ENCODE measurements at places on chromosomes 12 and 14.

DNA sequence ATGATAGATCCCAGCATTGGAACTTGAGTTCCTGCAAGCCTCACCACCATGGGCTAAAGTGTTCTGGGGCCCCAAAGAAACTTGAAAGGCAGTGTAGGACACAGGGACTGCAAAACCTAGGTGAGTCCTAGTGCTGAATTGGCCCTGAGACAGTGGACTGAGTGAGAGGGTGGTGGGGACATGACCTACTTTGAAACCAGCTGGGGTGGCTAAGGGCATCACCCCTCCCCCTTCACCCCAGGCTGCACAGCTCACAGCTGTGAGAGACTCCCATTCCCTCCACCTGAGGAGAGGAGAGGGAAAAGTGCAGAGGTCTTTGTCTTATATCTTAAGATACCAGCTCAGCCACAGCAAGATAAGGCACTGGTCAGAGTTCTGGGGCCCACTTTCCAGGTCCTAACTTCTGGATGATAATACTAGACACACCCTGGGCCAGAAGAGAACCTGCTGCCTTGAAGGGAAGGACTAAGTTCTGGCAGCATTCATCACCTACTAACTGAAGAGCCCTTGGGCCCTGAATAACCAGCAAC, 62.5 kb downstream of the MAPKAPK5 start:
- DNase-seq, result no peak

DNA sequence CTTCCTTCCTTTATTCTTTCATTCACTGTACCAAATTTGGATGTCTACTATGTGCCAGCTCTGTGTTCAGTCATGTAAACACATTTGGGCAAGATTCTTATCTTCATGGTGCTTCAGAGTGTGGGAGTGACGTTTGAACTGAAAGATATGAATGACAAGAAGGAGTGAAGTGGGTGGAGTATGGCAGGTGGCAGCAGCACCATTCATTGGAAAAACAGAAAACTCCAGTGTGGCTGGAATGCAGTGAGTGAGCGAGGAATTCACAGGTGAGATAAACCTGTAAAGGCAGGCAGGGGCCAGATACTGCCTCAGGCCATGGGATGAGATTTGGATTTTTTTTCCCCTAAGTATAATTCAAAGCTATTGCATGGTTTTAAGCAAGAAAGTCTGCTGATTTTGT, 140.7 kb upstream of the CCDC198 start:
- DNase-seq, result no peak

- no peak for DNase-seq
Measured at GRCh38 chr12:39804898-39805297, 185.3 kb upstream of the ABCD2 start.

- DNase-seq, result no peak
Measured at GRCh38 chr12:91627225-91627624, 444.6 kb upstream of the DCN start.

DNA sequence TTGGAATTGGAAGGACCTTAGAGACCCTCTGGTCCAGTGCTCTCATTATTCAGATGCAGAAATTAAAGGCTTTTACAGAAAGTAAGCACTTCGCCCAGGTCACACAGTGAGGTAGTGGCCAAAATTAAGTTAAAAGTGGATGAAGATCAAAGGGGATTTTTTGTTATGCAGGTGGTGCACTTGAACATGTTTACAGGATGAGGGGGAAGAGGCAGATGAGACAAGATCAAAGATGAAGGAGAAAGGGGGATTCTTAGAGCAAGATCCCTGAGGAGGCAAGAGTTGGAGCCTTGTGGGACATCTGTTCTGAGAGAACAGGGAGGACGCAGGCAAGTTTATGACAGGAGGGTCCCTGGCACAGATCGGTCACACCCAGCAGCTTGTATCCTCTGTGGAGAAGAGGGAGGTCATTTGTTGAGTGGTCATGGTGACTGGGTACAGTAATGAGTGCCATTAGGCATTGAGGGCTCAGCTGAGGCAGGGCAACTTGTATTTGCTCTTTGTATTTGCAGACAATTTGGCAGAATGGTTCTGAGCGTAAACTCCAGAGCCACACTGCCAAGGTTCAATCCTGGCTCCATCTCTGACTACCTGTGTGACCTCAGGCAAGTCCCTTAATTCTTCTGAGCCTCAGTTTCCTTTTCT, 84.0 kb downstream of the BORCS5 start:
- DNase-seq, result no peak

GRCh38 chr14:23537351-23538049, 14.1 kb downstream of the ZFHX2 start:
- DNase-seq, result no peak

DNA sequence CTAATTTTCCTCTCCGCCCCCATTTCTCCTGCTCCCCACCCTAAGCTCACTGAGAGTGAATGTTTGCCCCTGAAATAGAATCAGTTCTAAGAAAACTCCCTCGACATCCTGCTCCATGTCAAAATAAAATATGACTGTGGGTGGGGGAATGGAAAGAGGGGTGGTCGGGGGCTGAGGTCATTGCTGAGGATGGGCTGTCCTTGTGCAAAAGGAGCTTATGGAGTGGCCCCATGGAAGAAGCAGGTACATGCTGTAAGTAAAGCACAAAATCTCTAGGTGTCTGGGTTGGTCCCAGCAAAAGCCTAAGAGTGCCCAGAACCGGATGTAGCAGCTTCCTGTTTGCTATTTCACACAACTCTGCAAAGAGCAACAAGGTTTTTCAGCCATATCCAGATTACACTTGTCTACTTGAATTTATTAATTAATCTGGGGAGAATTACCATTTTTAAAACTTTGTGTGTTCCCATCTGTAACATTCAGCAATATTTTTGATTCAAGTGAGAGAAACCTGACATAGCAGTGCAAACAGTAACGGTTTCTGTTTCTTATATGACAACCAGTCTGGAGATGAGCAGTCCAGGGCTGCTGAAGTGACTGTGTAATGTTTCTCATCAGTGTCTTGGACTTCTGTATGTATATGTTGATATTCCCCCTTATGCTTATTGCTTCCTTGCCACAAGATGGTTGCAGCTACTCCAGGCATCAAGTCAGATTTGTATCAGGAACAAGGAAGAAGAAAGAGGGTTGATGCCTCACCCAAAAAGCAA, 40.4 kb upstream of the GZMB start:
- no peak for DNase-seq

- DNase-seq, result no peak
Measured at GRCh38 chr12:132279184-132279889, 50.1 kb downstream of the GALNT9 start.

GRCh38 chr12:56188131-56188777, 1.0 kb downstream of the SMARCC2 start:
- no peak for DNase-seq

GRCh38 chr12:22275843-22276242, 58.7 kb downstream of the ST8SIA1 start:
- no peak for DNase-seq

- no peak for DNase-seq
Measured at GRCh38 chr12:8065991-8066594, at the start of gene C3AR1. Gene C3AR1, minus strand, starts transcription at chr12:8066359. Its CDS starts 6,174 bp downstream, at chr12:8060185.

DNA sequence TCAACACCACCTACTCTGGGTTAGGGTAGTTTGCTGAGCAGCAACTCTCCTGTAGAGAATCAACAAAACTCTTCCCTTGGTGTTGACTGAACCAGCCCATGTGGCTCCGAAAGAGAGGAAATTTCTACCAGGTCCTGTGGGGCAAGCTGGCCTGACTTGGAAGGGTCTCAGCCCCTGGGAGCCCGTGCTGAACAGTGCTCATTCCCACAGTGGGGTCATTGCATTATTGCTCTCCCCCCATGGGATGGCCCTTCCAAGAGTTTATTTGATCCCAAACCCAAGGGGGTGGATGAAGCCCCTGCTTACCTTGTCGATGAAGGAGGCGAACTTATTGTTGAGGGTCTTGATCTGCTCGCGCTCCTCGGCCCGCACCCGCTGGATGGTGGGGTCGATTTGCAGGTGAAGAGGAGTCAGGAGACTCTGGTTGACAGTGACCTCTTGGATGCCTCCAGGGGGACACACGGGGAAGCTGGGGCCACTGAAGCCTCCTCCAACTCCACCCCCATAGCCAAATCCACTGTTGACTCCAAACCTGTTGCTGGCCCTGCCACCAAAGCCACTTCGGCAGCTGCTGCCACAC, 580 bp downstream of the KRT75 start:
- no peak for DNase-seq

- DNase-seq, result no peak
Measured at GRCh38 chr12:131090274-131091210, 136.8 kb downstream of the ADGRD1 start.

DNA sequence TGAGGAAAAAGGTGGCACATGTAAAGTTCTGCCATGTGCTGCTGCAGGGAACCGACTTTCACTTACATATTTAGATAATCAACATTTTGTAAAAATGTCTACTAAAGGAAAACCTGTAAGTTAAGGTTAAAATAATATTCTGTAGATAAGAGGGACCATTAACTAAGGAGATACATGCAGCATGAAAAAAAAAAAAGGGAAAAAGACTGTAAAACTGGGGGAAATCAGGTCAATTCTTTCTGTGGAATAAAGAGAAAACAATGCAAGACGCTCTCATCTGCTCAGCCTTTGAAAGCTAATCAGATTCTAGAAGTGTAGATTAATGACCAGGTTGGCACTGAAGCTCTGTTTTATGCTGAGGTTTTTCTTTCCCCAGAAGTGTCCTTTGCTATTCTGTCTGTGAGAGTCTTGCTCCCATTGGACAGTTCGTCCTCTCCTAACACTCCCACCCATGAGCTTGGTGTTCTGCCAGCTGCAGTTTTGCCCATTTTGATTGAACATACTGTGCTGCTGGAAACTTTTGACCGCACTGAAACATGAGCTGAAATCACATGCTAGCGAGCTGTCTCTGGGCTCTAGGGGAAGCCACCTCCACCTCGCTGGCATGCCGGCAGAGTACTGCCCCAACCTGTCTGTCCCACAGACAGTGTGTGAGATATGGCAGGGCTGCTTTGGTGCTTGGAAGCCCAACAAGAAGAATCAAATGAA, 39.7 kb downstream of the PPTC7 start:
- peak; percentile 67 for DNase-seq

DNA sequence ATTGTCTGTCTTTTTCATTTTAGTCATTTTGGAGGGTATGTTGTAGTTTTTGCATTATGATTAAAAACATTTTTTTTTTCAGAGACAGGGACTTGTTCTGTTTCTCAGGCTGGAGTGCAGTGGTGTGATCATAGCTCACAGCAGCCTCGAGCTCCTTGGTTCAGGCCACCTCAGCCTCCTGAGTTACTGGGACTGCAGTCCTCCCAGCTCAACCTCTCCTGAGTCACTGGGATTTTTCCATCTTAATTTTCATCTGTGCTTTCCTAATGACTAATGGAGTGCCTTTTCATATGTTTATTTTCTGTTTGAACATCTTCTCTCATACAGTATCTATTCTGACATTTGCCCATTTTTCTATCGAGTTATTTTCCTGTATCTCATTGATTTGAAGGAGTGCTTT, 52.6 kb downstream of the DYRK2 start:
- DNase-seq, result no peak

- no peak for DNase-seq
Measured at GRCh38 chr14:89296281-89296745, 120.7 kb downstream of the FOXN3 start.

GRCh38 chr14:58533446-58533845, 104.3 kb upstream of the DACT1 start:
- no peak for DNase-seq

DNA sequence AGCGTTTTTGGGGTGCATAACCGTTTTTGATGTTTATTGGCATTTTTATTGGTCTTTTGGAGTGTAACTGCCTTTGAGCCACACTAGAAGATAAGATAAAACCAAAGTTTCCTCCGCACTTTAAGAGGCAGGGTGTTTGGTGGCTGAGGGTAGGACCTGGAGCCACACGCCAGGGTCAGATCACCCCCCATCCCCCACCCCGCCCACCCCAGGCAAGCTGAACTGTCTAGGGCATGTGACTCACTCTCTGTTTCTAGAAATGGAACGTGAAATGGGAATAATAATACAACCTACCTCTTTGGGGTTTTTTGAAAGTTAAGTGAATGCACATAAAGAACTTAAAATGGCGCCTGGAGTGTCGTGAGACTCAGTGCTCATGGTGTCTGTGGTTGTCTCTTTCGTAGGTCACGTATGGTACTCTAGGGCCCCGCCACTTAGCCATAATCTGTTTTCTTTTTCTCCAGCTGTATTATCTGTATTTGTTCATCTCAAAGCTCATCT, 56.0 kb downstream of the PPP2R5C start:
- DNase-seq, result no peak

GRCh38 chr12:49673446-49674317, 33.5 kb downstream of the FMNL3 start:
- peak; percentile 73 for DNase-seq

DNA sequence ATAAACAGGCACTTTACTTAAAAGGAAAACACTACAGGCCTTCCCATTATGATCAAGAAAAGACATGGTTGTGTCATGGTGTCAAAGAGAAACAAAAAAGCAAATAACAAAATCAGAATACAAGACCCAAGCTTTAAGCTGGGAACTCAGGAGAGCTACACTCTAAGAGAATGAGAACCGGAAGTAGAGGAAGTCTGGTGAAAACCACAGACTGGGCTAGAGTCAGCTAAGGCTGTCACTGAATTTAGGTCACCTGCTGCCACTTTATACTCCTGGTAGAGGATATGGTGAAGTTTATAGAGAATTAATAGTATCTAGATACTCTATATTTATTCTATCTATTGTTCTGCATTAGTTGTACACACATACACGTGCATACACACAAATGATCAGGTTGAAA, 971.7 kb downstream of the FLRT2 start:
- DNase-seq, result no peak

DNA sequence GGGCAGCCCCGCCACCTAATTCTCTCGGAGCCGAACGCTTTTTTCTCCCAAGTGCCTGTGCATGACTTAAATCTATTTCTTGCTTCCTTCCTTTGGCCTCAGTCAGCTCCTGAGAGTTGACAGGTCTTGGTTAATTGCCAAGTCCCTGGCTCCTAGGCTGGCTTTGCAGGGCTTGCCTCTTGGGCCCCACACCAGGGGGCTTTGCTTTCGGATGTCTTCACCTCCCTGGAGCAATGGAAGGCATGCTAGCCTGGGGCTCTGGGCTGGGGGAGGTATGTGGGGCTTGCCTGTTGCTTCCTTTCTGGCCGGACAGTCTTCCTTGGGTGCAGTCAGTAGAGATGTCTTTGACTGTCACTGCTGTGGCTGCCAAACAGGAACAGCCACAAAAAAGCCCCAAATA, 2.2 kb upstream of the KRT80 start:
- DNase-seq, result no peak

GRCh38 chr14:92987713-92988510, 65.0 kb downstream of the CHGA start:
- DNase-seq, result peak; percentile 55
